BJ (cell line): ENCODE measurements at places on chromosomes 7 and 10. TPM values are rescaled to one million over a fixed set of nuclear protein-coding genes. Genes with fewer than 3 reads are reported as not detected.

DNA sequence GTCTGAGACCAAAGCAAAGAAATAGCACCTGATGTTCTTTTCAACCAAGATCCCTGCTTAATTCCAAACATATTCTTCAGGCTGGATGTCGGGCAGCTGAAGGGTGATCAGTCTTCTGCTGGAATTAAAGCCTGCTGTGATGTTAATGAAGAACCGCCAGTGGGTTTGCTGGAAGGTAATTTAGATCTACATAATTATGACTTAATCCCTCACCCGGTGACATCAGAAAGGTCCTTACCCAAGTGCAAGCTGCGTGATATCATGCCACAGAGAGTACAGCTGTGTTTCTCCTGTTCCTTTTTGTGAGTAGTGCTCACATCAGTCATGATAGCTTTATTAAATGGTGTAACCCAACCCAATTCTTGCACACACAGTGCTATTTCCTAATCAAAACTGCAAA is 29.1 kb upstream of the LRGUK start:
- DNase-seq, result no peak

DNA sequence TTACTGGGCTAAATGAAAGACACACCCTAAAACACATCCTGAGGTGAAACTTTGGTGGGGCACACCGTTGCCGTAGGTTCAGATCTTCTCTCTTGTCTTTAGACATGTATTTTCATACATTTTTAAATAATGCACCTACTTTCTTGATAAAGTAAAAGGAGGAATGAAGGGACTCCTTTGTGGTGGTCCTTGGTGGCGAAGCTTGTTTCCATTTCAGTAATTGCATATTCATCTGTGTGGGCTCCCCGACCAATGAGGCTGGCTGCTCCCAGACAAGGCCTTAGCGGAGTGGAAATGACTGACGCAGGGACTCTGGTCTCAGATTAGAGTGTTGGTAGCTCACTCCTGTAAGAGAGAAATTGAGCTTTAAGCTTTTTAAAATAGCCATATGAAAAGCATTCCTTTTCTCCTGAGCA is 815 bp downstream of the CCSER2 start:
- DNase-seq, result no peak

DNA sequence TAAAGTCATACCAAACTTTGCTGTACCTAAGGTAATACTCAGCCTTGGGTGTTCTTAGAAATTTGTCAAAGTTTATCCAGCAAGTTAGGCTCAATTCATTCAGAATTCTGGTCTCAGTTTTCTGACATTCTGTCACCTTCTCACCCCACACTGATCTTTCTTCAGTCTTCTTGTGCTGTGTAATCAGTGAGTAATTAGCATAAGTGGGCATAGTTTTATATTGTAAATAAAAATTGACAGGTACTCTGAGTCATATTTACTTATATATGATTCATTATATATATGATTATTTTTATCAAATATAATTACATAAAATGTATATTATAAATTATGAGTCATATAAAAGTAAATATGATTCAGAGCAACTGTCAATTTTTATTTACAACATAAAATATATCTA is 170.9 kb upstream of the MAGI2 start:
- no peak for DNase-seq

- no peak for DNase-seq
Observed at GRCh38 chr7:26633557-26633956, 230.8 kb downstream of the SKAP2 start.

GRCh38 chr7:52749880-52750279 is 285.6 kb upstream of the POM121L12 start:
- no peak for DNase-seq

- no peak for DNase-seq
Observed at GRCh38 chr10:76113952-76114351, 682.5 kb downstream of the LRMDA start.

GRCh38 chr10:95553674-95554073 is 7.5 kb downstream of the SORBS1 start:
- no peak for DNase-seq

DNA sequence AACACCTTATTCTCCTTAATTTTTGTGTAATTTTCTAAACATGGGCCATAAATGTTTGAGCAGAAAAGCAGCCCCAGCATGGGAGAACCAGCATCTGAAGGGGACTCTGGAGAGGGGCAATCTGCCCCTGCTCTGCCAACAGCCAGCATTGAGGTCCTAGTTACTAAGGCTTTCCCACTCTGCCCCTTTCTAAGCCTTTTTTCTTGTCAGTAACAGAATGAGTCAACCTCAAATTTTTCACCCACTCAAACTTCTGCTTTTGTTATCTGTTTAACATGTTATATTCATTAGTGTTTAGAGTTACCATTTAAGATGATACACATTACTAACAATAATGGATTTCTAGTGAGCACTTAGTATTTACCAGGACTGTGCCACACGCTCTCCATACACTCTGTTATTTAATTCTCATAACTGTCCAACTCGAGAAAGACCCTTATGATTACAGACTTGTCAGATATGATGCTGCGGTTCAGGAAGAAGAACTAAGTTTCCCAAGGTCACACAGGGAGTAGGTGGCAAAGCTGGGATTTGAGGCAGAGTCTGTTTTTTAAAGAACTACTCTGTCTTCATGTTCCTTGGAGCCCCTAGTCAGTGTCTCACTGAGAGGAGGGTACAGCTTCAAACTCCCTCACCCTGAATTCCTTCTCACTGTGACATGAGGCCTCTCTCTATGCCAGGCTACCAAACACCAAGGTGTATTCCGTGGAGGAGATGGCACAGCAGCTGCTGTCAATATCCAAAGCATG is 19.9 kb upstream of the GPAM start:
- no peak for DNase-seq

GRCh38 chr10:30387646-30388243 is 38.7 kb upstream of the MTPAP start:
- DNase-seq, result no peak

DNA sequence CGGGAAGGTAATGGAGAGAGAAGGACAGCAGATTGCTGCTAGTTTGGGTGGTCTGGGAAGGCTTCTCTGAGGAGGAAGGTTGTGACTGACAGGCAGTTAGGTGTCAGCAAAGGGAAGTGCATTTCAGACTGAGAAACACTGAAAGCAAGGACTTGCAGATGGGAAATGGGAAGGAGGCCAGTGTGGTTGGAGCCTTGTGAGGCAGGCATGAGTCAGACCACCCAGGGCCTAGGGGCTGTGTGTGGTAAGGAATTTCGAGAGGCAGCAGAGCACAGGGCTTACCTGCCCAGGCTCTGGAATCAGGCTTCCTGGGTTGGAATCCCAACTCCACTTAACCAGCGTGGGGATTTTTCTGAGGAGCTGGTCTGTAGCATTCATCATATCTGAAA is 53.5 kb downstream of the NRF1 start:
- DNase-seq, result peak; percentile 49

DNA sequence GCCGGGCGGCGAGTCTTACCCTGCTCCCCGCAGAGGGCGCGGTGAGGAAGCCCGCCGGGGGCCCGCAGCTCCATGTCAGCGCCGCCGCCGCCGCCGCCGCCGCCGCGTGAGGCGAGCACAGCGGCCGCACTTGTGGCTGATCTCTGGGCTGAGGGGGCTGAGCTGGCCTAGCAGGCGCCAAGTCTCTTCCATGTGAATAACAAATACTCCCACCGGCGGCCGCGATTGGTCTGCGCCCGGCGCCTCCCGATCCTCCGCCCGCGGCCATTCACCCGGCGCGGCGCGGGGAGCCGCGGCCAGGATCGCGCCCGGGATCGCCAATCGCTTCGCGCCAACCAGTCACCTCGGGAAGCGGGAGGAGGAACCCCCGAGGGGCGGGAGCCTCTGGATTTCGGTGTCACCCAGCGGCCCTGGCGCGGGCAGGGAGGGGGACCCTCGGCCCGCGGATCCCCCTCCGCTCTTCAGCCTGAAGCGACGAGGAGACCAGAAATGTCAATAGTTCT is at the start of gene GRM8:
GRM8 (minus strand) TSS at position 164 of the 503 bp plus-strand sequence.
- DNase-seq, result no peak

Gene RNF148
- not detected in 2 replicates for polyA plus RNA-seq
